ENCODE measurements at places on chromosomes 16 and 17.

DNA sequence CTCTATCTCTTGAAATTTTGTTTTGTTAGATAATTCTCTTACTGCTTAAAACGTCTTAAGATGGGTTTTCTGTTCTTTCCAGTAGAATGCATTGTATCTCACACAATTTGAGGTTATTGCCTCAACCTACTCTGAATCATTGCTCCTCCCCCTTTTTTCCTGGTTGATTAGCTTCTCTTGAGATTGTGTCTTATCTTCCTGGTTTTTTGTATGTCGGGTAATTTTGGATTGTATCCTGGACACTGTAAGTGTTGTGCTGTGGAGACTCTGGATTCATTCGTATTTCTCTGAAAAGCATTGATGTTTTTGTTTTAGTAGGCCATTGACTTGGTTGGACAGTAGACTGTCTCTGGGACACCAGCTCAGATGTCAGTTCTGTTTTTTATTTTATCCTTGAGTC lies 26.1 kb downstream of the PRKCB start:
- no peak for DNase-seq

- no peak for DNase-seq
Observed at GRCh38 chr16:76114681-76115080, 162.5 kb upstream of the CNTNAP4 start.

GRCh38 chr17:39755554-39756379 lies 18.0 kb downstream of the GRB7 start:
- no peak for DNase-seq

GRCh38 chr17:3980381-3981014 lies 16.3 kb upstream of the ATP2A3 start:
- DNase-seq = no peak

- no peak for DNase-seq
Observed at GRCh38 chr17:35895636-35896587, 15.8 kb upstream of the CCL5 start.

DNA sequence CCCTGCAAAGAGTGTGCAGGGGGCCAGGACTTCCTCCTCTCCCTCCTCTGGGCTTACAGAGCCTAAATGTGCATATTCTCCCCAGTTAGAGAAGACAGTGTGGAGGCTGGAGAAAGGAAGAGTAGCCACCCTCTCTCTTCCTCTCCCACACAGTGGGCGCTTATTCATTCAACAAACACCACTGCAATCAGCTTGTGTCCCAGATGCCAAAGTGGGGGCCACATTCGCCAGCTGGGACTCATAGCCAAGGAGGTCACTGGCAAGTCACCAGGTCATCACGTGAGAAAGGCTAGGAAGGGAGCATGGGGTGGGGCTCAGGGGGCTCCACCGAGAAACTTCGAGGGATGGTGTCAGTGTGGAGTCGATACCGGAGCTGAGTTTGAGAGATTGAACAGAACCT lies 45.0 kb upstream of the ZNF423 start:
- DNase-seq = no peak

GRCh38 chr17:40122999-40123810 lies 1.4 kb downstream of the MSL1 start:
- DNase-seq = peak; percentile 49
